ENCODE measurements at places on chromosomes 13 and 19.

GRCh38 chr13:35833608-35834275 is 297.4 kb downstream of the DCLK1 start:
- no peak for DNase-seq

DNA sequence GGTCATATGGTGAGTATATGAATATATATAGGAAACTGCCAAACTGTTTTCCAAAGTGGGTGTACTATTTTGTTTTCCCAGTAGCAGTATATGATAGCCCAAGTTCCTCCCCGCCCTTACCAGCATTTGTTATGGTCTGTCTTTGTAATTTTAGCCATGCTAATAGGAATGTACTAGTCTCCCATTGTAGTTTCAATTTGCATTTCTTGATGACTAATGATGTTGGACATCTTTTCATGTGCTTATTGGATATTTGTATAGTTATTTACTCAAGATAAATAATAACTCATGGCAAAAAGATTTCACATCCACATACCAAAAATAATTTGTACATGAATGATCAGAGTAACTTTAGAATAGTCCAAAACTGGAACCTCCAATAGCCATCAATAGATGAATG is 75.3 kb upstream of the SERP2 start:
- no peak for DNase-seq

GRCh38 chr19:48340995-48341394 is 15.6 kb downstream of the EMP3 start:
- DNase-seq, result no peak

DNA sequence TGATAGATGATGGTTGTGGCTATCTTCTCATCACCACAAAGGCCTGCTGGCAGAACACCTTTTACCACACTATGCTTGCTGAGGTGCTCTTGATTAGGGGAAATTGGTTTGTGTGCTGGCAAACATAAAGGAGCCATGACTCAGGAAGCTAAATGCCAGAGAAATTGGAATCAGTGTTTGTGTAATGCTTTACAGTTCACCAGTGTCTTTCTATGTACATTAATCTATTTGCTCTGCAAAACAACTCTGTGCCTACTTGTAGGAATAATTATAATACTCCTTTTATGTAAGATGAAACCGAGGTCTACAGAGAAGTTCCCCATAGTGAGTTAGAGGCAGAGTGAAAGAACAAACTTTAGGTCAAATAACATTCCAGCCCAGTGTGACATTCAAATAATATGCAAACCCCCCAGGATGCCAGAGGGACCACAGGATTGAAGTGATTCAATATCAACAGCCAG is 390.5 kb upstream of the HTR2A start:
- DNase-seq, result no peak

DNA sequence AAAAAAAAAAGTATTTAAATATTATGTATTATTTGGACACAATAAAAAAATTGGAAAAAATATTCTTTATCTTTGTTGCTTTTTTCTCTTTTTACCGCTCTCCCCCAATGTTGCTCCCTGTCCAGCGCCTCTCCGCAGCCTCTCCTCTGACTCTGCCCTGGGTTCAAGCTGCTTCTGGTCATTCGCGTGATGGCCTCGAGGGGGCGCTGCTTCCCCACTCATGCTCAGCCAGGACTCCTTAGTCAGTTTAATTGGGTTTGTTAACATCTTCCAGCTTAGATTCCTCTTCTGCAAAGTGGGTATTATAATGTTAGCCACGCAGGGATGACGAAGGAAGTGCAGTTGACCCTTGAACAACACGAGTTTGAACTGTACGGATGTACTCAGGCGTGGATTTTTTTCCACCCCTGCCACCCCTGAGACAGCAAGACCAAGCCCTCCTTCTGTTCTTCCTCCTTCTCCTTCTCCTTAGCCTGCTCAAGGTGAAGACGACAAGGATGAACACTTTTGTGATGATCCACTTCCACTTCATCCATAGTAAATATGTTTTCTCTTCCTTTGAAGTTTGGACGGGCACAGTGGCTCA is 4.9 kb upstream of the NWD1 start:
- no peak for DNase-seq

DNA sequence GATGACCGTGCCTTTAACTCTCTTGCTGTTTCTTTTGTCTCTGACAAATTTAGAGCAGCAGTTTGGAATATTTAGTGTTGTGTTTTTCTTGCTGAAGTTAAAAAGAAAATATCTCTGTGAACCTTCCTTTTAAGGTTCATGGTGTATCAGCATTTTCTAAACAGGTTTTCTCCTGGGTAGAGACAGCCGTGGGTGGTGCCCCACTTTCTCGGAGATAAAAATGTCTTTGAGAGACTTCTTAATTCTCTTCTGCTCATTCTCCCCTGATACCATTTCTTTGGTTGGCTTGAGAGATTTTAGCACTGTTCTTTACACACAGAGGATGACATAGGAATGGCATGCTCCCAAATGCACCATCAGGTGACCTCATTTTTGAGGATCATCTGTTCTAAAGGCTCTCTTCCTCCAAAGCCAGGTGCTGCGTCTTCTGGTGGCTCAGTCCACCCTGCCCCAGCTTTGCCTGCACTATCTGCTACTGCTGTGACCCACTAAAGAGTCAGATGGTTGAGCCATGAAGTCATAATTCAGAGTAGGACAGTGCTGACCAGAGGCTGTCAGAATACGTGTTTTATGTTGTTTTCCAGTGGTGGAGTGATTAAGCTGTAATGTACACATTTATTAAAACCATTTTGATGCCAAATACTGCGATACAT is 90.3 kb upstream of the SLC10A2 start:
- no peak for DNase-seq

DNA sequence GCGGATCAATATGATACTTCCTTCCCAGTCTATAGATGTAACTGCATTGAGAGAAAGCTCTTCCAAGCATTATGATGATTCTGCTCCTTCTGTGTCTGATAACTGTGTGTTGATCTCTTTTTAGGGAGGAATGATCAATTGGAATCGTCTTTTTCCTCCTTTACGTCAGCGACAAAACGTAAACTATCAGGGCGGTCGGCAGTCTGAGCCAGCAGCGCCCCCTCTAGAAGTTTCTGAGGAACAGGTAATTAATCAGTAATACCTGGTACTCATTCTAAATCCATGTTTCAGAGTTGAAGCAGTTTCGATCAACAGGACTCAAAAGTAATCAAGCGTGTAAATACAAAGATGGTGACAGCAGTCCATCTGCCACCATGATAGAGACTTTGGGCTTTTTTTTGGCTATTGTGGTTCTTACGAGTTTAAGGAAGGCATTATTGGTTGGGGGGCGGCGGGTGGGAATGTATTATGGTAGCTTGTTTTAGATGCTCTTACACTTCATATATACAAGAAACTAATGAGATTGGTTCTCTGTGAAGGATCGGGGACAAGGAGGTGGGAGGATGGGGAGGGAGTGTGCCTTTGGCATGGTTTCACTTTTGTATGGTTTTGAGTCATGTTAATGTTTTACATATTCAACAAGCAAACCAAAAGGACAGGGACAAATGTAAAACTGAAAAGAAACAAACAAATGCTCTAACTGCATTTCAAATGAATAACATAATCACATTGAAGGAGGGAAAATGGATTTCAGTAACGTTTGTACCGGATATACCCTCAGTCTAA is 60.7 kb upstream of the GPR183 start:
- no peak for DNase-seq

- DNase-seq, result no peak
These were observed 290.4 kb downstream of the SLITRK6 start for GRCh38 chr13:85508683-85509329.

GRCh38 chr19:52170863-52171320 is 529 bp downstream of the ZNF836 start:
- no peak for DNase-seq
